ENCODE measurements at places on chromosomes 7 and 10.
A peak's percentile ranks its signal among the peaks of the same experiment; 100 is the strongest.

- DNase-seq: no peak
These were observed 2.7 kb downstream of the FRAT1 start for GRCh38 chr10:97321804-97322190.

DNA sequence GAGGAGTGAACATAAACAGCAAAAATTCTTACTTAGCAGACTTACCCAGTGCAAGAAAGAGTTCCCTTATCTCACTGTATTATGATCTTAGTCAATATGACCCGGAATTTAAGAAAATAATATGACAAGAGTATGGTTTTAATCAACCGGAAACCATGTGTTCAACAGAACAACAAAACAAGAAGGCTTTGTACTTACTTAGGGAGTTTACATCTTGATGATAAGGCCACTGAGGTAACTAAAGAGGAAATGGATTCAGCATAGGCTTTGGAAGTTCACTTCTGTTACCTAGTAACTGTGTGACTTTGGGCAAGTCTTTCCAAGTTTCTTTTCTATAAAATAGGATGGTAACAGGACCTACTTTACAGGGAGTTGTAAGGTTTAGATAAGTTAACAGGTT is 7.4 kb upstream of the FAS start:
- no peak for DNase-seq

DNA sequence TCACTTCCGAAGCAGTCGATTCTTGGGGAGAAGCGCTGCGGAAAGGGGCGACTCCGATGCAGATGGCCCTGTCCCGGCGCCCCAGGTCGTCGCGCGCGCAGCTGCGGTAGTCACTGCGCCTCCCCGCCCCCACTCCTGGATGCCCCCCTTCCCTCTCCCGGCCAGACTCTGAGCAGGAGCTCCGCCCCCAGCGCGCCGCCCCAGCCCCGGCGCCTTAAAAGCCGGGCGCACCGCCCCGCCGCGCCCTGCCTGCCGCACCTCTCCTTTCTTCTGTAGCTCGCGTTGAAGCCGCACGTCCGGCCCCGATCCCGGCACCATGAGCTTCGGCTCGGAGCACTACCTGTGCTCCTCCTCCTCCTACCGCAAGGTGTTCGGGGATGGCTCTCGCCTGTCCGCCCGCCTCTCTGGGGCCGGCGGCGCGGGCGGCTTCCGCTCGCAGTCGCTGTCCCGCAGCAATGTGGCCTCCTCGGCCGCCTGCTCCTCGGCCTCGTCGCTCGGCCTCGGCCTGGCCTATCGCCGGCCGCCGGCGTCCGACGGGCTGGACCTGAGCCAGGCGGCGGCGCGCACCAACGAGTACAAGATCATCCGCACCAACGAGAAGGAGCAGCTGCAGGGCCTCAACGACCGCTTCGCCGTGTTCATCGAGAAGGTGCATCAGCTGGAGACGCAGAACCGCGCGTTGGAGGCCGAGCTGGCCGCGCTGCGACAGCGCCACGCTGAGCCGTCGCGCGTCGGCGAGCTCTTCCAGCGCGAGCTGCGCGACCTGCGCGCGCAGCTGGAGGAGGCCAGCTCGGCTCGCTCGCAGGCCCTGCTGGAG is at the start of gene INA:
TSS of gene INA (plus strand) at position 243 of the 817 bp plus-strand sequence. CDS start at position 317, 74 bp downstream.
- peak; percentile 75 for DNase-seq

DNA sequence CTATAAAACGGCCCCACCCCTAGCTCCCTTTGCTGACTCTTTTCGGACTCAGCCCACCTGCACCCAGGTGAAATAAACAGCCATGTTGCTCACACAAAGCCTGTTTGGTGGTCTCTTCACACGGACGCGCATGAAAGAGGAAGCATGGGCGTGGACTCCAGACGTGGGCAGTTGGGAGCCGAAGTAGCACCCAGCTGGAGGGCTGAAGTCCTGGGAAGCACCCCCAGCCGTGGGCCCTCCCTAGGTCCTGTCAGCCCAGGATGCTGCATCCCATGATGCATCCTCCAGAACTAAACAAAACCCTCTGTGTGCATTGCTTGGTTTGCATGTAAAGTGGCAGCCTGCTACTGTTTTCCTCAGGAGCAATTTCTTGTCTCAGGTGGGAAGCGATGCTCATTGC is 62.1 kb upstream of the CFAP46 start:
- DNase-seq: no peak

- DNase-seq: no peak
These were observed 154.4 kb upstream of the SH2B2 start for GRCh38 chr7:102132209-102132752.

- DNase-seq: peak; percentile 1
These were observed 49.9 kb downstream of the C10orf67 start for GRCh38 chr10:23294638-23295247.

DNA sequence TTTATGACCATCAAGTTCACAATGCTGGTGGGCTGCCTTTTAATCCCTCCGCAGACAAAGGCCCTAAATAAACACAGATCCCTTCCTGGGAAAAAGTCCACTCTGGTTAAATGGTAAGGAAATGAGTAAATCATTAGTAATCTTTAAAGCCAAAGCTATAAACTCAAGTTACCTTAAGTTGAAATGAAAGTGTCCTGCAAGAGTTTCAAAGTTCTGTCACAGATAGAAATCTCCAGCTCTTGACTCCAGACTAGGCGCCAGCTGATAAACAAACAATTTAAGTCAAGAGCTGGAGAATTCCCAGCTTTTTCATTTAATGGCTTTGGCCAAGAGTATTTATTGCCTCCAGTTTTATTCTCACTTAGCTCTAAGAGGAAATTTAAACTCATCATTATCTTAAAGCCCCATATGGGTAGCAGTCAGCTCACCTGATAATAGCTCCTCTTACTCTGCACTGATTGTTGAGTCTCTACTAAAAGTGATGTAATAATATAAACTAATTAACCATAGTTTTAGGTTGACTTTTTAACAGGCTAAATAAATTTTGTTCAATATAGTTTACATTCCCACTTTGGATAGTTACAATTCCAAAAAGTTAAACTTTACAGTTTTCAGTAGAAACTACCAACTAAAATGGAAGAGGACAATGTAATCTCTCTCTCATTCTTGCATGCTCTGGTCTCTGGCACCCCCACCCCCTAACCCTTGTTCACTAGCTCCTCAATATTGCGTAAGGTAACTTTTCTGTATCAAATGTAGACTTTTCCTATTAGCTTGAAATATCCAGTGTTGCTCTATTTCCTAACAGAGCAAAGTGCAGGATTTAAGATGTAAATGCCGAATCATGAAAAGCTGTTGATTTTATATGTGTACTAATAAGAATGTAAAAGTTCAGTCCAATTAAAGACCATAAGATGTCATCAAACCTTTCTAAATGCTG is 56.1 kb downstream of the HIBADH start:
- no peak for DNase-seq

DNA sequence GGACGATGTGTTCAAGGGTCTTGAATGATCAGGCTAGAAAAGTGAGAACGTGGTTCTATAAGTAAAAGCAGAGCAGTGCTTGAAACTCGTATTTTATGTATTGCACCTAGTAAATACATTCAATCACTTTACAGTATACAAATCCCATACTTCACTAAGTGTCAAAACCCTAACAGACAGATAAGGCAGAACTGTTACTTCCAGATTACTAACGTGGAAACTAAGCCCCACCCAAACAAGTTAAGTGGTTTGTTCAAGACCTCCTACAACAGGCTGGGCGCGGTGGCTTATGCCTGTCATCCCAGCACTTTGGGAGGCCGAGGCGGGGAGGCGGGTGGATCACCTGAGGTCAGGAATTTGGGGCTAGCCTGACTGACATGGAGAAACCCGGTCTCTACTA is 9.2 kb upstream of the MYO1G start:
- DNase-seq: no peak

All from NCI-H2171 treated with DMSO at 0.1 percent for 48 hours (cell line).